ENCODE measurements at places on chromosomes 13 and 19. TPM values are rescaled to one million over a fixed set of nuclear protein-coding genes. Genes with fewer than 3 reads are reported as not detected.

SWSAP1 gene
- not detected for total RNA-seq

HSPB6 gene
- total RNA-seq, result 209 TPM

ZNF296 gene
- total RNA-seq, result 13.4 TPM

ZNF497 gene
- total RNA-seq, result 0.14 TPM

RELB gene
- 33.5 TPM for total RNA-seq

ZNF559 gene
- 16.9 TPM for total RNA-seq

GRCh38 chr19:4120559-4121272, 3.2 kb downstream of the MAP2K2 start:
- no peak overlapping the region for H3K4me3 ChIP-seq
- no peak for DNase-seq
- peaks cover 52% of the 10 kb centered on the region for H3K36me3 ChIP-seq

- no peak overlapping the region for H3K4me3 ChIP-seq
- H3K27me3 ChIP-seq, result no peaks in the 10 kb centered on the region
- DNase-seq, result peak; percentile 64
- H3K36me3 ChIP-seq, result no peaks in the 10 kb centered on the region
- peaks cover 6% of the 10 kb centered on the region for H3K4me1 ChIP-seq
- peak overlapping the region; percentile 76 for H3K27ac ChIP-seq
Measured at GRCh38 chr19:5850743-5851293, 431 bp downstream of the FUT3 start.

DNA sequence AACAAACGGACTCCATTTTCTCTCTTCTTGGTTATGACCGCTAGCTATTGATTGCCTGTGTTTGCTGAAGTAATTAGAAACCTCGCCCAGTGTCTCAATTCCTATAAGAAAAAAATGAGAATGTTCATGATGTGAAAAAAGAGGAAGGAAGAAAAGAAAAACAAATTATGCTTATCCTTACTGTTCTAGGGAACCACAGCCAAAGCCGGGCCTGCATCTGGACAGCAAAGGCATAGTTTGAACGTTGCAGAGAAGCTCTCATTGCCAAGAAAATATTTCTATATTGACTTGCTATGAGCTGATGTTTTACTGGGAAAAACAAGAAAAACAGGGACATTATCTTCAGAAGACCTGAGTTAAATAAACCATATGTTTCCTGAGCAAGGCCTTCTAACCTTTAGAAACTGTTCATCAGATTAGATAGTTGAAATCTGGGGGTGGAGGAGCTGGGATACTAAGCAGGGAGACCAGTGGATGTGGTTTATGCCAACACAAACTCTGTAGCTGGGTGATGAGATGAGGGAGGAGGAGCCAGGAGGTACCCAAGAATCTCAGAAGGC, 55.0 kb downstream of the EFNB2 start:
- peak; percentile 53 for DNase-seq
- peaks cover 7% of the 10 kb centered on the region for H3K4me1 ChIP-seq
- H3K27ac ChIP-seq, result no peak overlapping the region
- H3K4me3 ChIP-seq, result no peak overlapping the region
- H3K36me3 ChIP-seq, result no peaks in the 10 kb centered on the region
- no peaks in the 10 kb centered on the region for H3K27me3 ChIP-seq

DNA sequence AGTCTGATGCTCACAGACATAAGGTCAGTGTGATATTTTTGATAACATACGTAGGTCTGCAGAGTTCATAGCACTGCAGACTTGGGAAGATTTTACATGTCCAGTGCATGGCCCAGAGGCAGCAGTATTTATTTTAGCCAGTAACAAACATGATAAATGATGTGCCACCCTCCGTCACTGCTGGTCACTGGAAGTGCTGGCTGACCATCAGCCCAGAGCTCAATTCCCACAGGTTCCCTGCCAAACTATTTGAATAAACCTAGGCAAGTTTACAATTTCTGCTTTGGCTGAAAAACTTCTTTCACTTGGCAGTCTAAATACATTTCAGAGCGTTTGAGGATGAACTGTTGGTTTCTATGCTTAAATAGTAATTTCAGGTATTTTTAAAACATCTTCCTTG, 135.5 kb upstream of the EDNRB start:
- peak; percentile 18 for DNase-seq
- H3K4me1 ChIP-seq, result no peaks in the 10 kb centered on the region
- no peaks in the 10 kb centered on the region for H3K27me3 ChIP-seq
- H3K36me3 ChIP-seq, result no peaks in the 10 kb centered on the region
- no peak overlapping the region for H3K27ac ChIP-seq
- no peak overlapping the region for H3K4me3 ChIP-seq

GRCh38 chr19:12759686-12760085, 8.1 kb downstream of the BEST2 start:
- peaks cover 9% of the 10 kb centered on the region for H3K4me1 ChIP-seq
- H3K27me3 ChIP-seq, result peaks cover 5% of the 10 kb centered on the region
- peaks cover 24% of the 10 kb centered on the region for H3K36me3 ChIP-seq
- no peak overlapping the region for H3K27ac ChIP-seq
- no peak overlapping the region for H3K4me3 ChIP-seq
- no peak for DNase-seq

DNA sequence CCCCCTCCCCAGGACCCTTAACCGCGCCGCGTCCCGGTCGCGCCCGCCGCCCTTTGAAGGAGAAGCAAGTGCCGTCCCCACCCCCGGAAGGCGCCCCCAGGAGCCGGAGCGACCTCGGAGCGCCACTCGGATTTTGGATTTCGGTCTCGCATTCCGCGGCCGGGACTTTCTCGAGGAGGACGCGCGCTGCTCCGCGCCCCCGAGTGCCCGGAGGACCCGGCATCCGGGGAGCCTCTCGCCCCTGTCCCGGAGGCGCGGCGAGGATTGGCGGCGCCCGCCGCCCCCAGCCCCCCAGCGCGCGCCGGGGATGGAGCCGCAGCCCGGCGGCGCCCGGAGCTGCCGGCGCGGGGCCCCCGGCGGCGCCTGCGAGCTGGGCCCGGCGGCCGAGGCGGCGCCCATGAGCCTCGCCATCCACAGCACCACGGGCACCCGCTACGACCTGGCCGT, 1.6 kb downstream of the MIDN start:
- DNase-seq, result no peak
- H3K36me3 ChIP-seq, result peaks cover 34% of the 10 kb centered on the region
- peaks cover 74% of the 10 kb centered on the region for H3K4me1 ChIP-seq
- no peaks in the 10 kb centered on the region for H3K27me3 ChIP-seq
- H3K4me3 ChIP-seq, result peak overlapping the region; percentile 68

GRCh38 chr19:7699417-7700401, 2.2 kb downstream of the FCER2 start:
- no peaks in the 10 kb centered on the region for H3K36me3 ChIP-seq
- H3K4me3 ChIP-seq, result no peak overlapping the region
- no peak overlapping the region for H3K27ac ChIP-seq
- H3K27me3 ChIP-seq, result peaks cover 35% of the 10 kb centered on the region
- DNase-seq, result no peak

- no peak overlapping the region for H3K4me3 ChIP-seq
- no peak overlapping the region for H3K27ac ChIP-seq
- H3K27me3 ChIP-seq, result peaks cover 22% of the 10 kb centered on the region
- no peaks in the 10 kb centered on the region for H3K36me3 ChIP-seq
Measured at GRCh38 chr13:41426047-41426446, 31.3 kb upstream of the RGCC start.

DNA sequence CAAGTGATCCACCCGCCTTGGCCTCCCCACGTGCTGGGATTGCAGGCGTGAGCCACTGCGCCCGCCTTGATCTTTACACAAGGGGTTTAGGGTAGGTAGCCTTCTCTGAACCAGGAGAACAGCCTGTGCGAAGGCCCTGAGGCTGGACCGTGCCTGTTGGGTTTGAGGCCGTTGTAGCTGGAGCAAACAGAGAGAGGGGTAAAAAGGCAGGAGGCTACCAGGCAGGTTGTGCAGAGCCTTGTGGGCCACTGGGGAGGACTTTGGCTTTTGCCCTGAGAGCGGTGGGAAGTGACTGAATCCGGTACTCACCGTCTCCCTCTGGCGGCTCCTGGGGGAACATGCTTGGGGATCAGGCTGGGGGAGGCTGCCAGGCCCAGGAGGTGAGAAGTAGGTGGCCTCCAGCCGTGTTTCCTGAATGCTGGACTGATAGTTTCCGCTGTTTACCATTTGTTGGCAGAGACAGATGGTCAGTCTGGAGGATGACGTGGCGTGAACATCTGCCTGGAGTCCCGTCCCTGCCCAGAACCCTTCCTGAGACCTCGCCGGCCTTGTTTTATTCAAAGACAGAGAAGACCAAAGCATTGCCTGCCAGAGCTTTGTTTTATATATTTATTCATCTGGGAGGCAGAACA, 24.6 kb downstream of the SPC24 start:
- peak; percentile 91 for DNase-seq
- peak overlapping the region; percentile 76 for H3K27ac ChIP-seq
- H3K36me3 ChIP-seq, result peaks cover 77% of the 10 kb centered on the region

- DNase-seq, result no peak
- no peaks in the 10 kb centered on the region for H3K27me3 ChIP-seq
- H3K4me3 ChIP-seq, result no peak overlapping the region
- peak overlapping the region; percentile 74 for H3K27ac ChIP-seq
Measured at GRCh38 chr13:33123066-33123859, 107.0 kb downstream of the KL start.

GRCh38 chr19:1671716-1672037, 19.3 kb upstream of the TCF3 start:
- H3K4me3 ChIP-seq, result peak overlapping the region; percentile 10
- peaks cover 15% of the 10 kb centered on the region for H3K27me3 ChIP-seq
- H3K36me3 ChIP-seq, result no peaks in the 10 kb centered on the region
- no peak overlapping the region for H3K27ac ChIP-seq
- DNase-seq, result no peak

DNA sequence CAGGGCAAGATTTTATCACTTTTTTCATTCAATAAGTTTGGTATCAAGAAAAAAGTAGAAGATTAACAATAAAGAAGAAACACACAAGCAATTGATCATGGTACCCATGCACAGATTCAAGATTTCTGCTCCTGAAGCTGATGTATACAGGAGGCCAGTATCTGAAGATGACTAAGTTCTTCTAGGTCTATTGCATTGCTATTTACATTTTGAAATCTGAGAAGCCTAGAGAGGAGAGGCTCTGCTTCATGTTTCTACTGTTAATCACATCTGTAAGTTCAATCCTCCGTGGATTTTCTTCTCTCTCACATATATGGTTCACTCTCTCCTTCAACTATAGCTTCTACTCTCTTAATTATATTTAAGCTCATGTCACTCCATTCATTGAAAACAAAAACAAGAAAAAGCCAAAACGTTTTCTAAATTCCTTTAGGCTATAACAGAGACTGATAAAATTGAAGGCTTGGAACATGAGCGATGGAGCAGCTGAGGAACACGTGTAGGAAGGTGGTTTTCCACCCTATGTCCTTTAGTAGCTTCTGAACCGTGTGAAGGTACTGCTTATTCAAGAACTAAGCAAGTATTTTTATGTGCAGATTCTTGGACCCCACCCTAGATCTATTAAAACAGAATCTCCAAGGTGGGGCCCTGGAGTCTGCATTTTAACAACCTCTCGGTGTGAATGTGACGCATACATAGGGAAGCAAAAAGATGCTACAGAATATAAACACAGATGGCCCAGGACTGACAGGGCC, 198.2 kb downstream of the EFNB2 start:
- no peak overlapping the region for H3K27ac ChIP-seq
- DNase-seq, result no peak
- H3K27me3 ChIP-seq, result no peaks in the 10 kb centered on the region
- no peaks in the 10 kb centered on the region for H3K36me3 ChIP-seq
- H3K4me1 ChIP-seq, result no peaks in the 10 kb centered on the region

DNA sequence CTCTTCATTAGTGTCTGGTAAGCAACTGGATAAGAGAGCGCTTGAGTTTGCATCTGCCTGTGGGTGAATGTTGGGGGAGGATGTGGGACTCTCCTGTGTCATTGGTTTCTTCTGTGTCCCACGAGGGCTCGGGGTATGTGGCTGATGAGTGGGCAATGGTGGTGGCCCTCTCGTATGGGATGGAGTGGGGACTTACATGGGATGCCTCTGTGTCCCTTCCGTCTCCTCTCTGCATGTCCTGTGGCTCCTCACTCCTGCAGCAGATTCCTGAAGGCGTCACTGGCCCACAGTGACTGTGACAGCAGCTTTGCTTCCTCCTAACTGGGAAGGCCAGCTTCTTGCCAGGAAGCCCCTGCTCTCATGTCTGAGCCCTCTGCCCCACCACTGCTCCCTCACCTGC, 2.6 kb upstream of the LRP3 start:
- no peak for DNase-seq
- H3K36me3 ChIP-seq, result no peaks in the 10 kb centered on the region
- peaks cover 22% of the 10 kb centered on the region for H3K4me1 ChIP-seq
- H3K27me3 ChIP-seq, result peaks cover 7% of the 10 kb centered on the region
- H3K27ac ChIP-seq, result no peak overlapping the region

- no peaks in the 10 kb centered on the region for H3K27me3 ChIP-seq
- no peak overlapping the region for H3K4me3 ChIP-seq
- H3K4me1 ChIP-seq, result peaks cover 5% of the 10 kb centered on the region
Measured at GRCh38 chr13:100600915-100601314, 12.3 kb upstream of the GGACT start.

DNA sequence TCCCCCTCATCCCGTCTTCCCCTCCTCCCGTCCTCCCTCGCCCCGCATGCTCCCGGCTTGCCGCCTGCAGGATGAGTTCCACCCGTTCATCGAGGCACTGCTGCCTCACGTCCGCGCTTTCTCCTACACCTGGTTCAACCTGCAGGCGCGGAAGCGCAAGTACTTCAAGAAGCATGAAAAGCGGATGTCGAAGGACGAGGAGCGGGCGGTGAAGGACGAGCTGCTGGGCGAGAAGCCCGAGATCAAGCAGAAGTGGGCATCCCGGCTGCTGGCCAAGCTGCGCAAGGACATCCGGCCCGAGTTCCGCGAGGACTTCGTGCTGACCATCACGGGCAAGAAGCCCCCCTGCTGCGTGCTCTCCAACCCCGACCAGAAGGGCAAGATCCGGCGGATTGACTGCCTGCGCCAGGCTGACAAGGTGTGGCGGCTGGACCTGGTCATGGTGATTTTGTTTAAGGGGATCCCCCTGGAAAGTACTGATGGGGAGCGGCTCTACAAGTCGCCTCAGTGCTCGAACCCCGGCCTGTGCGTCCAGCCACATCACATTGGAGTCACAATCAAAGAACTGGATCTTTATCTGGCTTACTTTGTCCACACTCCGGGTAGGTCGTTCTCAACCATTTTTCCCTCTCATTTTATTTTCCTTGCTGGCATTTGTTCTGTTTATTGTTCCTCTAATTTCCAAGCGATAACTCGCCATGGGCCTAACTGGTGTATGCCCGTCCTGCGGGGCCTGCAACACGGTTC, 29.8 kb downstream of the NFIX start:
- peak overlapping the region; percentile 46 for H3K4me3 ChIP-seq
- no peaks in the 10 kb centered on the region for H3K27me3 ChIP-seq
- no peaks in the 10 kb centered on the region for H3K36me3 ChIP-seq
- peak overlapping the region; percentile 94 for H3K27ac ChIP-seq
- H3K4me1 ChIP-seq, result peaks cover 89% of the 10 kb centered on the region

GRCh38 chr19:18428173-18428786, 9.1 kb downstream of the SSBP4 start:
- peaks cover 40% of the 10 kb centered on the region for H3K4me1 ChIP-seq
- peaks cover 7% of the 10 kb centered on the region for H3K27me3 ChIP-seq
- no peaks in the 10 kb centered on the region for H3K36me3 ChIP-seq
- DNase-seq, result no peak

GRCh38 chr19:48249502-48250014, 6.2 kb downstream of the CARD8 start:
- H3K36me3 ChIP-seq, result peaks cover 26% of the 10 kb centered on the region
- peak overlapping the region; percentile 63 for H3K27ac ChIP-seq
- peak overlapping the region; percentile 36 for H3K4me3 ChIP-seq
- peak; percentile 41 for DNase-seq
- no peaks in the 10 kb centered on the region for H3K27me3 ChIP-seq
- H3K4me1 ChIP-seq, result peaks cover 19% of the 10 kb centered on the region

Measured in stomach (tissue), 19 donors.